ENCODE measurements at places on chromosomes 2 and 18. TPM values are rescaled to one million over a fixed set of nuclear protein-coding genes. Genes with fewer than 3 reads are reported as not detected.

DNA sequence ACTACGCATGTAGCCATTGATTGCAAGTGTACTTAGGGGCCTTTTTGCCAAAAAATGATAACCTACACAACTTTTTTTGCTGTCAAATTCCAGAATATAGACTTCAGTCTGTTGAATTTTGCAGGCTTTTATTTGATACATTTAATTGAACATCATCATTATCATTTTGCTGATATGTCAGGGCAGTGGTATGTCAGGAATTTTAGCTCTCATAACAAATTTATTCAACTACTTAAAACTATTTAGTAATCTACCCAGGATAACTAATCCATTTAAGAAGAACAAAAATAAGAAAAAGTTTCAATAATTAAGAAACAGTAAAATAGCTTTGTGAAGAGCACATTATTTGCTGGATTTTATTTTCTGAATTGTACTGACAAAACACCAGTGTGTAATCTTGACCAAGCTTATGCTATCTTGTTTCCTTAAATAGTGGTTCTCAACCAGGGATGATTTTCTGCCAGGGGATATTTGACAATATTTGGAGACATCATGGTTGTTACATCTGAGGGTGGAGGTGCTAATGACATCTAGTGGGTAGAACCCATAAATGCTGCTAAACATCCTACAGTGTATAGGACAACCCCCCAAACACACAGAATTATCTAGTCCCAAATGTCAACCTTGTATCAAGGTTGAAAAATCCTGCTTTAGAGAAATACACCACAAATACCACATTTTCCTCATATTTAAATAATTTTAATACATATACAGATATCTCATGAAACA lies 12.1 kb upstream of the TTN start:
- DNase-seq, result no peak

DNA sequence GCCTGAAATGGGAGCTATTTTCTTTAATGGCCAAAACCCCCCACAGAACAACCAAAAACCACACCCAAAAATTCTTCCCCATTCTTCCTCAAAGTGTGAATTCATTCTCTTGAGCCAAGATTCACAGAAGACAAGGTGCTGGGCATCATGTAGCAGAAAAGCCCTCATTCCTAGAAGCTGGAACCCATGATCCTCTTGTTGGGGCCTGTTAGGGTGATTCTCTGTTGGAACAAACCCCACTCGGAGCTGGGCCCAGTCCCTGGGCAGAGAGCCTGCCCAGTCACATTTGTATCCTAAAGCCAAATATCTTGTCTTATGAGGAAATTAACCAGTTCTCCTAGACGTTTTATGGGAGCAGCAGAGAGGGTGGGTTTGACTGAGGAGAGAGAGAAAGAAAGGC lies 22.8 kb upstream of the VPS4B start:
- DNase-seq, result no peak

DNA sequence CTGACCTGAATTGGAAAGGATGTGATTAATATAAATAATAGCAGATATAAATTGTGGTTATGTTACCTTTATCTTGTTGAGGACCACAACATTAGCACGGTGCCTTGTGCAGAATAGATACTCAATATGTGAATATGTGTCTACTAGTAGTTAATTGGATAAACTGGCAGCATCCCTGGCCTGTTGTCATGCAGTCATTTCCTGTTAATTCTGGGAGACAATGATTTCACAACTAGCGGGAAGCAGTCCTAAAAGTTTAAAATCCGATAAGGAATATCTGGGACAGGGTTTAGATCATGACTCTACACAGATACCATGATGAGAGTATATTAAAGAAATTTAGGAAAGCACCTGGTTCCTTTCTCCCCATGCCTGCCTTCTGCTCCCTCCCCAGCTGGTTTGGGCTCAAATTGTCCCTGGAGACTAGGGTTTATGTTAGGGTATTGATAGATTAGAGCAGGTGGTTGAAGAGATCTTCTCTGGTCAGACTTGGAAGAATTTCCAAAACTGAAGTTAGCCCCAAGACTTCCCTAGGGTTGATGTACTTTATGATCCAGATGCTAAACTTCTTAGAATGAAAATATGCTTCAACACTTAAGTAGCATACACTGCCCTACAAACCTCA lies 32.8 kb downstream of the CYBRD1 start:
- no peak for DNase-seq

GRCh38 chr2:96888072-96889011 lies 18.5 kb upstream of the SEMA4C start:
- DNase-seq, result no peak

- DNase-seq, result peak; percentile 72
Observed at GRCh38 chr2:101520246-101520645, 45.3 kb upstream of the RFX8 start.

GRCh38 chr2:147479358-147479757 lies 365.5 kb upstream of the ACVR2A start:
- no peak for DNase-seq

DNA sequence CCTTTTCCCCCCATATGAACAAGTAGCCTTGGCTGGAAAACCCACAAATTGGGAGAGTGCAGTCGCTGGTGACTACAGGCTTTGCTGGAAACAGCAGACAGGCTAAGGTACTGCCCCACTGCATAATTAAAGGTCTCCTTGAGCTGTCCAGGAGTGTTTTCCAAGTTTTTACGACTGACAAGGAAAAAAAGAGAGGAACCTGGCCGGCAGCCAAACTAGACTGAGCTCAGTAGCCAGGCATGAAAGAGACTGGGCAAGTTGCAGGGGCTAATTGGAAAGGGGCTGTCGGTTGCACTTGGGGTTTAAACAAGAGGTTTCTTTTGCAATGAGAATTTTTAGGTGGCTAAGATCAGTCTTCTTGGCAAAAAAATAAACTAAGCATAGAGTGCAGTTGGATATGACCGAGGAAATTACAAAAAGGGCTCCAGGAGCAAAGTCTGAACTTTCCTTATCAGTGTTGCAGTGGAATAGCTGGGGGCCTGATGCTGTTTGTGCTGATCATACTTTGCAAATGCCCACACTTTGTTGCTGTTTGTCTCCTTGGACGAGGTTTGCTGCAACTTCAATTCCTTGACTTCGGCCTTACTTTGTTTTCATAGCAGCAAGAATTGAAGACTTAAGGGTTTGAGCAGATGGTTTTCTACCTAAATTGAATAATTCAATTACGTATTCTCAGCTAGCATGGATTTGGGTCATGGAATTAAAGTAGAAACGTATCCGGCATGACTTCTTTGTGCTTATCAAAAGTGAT lies 2.1 kb downstream of the GULP1 start:
- no peak for DNase-seq

Gene METAP1D
- total RNA-seq, result 2.4 TPM

Gene LRRTM1
- not detected for total RNA-seq

Data from glomerular endothelial cell (primary cell).